ENCODE measurements at places on chromosomes 5 and 9.

GRCh38 chr9:80560976-80561375 is 989.2 kb downstream of the TLE4 start:
- no peak for DNase-seq

- no peak for DNase-seq
These were observed 581.4 kb upstream of the PTPRD start for GRCh38 chr9:11194246-11194645.

DNA sequence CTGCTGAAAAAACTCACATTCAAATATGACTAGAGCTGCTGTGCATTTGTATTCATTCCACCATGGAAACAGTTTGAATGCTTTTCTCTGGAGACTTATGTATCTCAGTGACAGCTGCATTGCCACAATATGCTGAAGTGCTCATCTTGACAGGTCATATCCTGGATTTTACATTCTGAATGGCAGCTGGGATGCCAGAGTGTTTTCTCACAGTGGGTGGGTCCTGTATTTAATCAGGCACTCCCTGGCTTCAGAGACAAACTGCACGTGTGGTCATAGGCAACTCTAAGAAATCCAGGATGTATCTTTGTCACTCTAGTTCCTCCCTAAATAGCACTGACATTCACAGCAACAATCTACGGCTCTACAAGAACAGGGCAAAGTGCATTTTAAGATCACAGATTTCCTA is 75.6 kb downstream of the ST8SIA4 start:
- DNase-seq: no peak

DNA sequence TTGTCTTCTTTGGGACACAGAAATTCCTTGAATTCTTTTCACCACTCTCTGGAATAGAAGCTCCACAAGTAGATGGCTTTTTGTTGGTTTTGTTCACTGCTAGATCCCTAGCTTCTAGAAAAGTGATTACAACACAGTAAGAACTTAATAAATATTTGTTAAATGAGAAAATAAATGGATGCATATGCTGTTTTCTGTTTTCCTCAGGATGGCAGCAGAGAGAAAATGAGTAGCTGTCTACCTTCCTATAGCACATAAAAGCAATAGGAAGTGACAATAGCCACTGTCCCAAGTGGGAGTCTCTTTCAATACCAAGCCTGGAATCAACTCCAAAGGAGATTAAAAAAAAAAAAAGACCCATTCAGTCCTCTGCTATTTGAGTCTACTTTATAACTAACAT is 100.6 kb upstream of the NREP start:
- DNase-seq: no peak

- no peak for DNase-seq
These were observed 156.4 kb upstream of the ADAMTS16 start for GRCh38 chr5:4983701-4984100.

GRCh38 chr5:131571669-131572168 is 63.3 kb downstream of the RAPGEF6 start:
- DNase-seq: no peak

- DNase-seq: no peak
These were observed 333.9 kb downstream of the NR2F1-AS1 start for GRCh38 chr5:93247105-93247504.

DNA sequence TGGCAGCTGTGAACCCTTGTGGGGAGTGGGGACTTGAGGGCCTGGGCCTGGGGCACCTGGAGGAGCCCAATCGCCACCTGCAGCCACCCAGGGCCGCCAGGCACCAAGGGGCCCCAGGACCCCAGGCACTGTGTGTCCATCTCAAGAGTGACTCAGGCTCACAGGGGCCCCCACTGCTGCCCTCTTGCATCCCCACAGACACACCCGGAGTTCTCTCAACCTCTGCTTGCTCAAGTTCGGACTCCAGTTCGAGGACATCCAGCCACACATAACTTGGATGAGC is 51.9 kb downstream of the MRPL36 start:
- no peak for DNase-seq

- no peak for DNase-seq
These were observed 23.9 kb downstream of the AMBP start for GRCh38 chr9:114054191-114054690.

GRCh38 chr5:41869151-41869723 is 988 bp downstream of the OXCT1 start:
- no peak for DNase-seq

DNA sequence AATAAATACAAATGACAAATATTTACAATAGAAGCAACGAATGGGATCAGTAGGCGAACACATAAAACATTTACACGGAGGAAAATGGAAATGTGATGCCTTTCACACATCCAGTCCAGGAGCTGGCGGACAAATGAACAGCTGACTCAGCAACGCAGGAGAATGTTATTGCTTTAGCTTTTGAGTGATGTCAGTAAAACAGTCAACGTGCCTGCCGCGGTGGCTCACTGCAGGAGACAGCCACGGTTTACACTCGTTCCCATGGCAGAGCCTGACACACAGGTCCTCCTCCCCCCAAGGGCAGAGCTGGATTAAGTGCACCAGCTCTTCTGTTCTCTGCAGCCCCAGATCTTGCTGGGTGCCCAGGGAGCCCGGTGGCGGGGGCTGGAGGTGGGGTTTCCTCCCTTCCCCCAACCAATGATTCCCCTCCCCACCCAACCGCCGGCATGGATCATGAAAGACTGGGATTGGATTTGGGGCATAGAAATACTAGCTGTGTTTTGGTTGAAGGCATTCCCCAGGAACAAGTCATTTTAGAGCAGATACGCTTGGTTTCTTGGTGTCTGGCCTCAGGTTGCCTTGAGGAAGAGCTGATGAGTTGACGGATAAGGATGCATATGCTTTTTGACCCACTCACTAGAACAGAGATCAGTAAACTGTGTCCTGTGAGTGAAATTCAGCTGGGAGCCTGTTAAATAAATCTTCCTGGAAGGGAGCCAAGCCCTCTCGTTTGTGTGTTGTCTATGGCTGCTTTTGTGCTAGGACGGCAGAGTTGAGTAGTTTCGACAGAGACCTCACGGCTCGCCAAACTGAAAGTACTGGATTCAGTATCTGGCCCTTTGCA is 12.5 kb downstream of the STC2 start:
- DNase-seq: no peak

GRCh38 chr5:163478982-163479271 is 18.5 kb downstream of the HMMR start:
- no peak for DNase-seq

DNA sequence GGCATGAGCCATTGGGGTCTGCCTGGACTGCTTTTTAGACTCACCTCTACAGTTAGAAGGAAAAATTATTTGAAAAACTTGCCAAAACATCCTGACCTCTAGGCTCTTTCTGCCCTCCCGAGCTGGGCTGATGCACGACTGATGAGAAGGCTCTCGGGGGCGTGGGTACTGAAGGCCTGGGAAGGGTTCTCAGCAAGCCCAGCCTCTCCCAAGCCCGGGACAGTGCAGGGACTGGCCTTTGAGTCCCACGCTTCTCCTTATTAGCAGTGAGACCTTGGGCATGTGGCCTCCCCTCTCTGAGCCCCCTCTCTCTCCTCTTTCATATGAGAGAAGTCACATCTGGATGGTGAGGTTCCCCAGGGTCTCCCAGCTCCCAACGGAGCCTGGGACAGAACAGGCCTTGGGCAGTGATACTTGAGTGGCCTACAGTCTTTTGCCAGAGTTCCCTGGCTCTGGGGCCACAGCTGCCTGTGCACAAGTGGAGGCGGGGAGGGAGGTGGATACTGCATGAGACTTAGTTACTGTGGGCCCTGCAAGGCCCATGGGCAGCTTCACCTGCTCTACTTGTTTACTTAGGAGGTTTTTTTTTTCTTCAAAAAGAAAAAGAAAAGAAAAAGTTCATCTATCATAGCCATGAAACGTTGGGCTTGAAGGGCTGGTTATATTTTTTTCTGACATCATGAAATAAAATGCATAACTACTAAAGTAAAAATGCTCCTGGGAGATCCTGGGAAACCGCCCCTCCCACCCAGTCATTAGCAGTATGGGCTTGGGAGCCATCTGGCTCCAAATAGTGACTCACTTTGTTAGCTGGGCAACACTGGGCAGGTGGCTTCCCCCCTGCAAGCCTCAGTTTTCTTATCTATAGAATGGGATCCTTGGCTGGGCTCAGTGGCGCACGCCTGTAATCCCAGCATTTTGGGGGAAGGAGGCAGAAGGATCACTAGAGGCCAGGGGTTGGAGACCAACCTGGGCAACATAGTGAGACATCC is 139.4 kb downstream of the GAPVD1 start:
- no peak for DNase-seq

DNA sequence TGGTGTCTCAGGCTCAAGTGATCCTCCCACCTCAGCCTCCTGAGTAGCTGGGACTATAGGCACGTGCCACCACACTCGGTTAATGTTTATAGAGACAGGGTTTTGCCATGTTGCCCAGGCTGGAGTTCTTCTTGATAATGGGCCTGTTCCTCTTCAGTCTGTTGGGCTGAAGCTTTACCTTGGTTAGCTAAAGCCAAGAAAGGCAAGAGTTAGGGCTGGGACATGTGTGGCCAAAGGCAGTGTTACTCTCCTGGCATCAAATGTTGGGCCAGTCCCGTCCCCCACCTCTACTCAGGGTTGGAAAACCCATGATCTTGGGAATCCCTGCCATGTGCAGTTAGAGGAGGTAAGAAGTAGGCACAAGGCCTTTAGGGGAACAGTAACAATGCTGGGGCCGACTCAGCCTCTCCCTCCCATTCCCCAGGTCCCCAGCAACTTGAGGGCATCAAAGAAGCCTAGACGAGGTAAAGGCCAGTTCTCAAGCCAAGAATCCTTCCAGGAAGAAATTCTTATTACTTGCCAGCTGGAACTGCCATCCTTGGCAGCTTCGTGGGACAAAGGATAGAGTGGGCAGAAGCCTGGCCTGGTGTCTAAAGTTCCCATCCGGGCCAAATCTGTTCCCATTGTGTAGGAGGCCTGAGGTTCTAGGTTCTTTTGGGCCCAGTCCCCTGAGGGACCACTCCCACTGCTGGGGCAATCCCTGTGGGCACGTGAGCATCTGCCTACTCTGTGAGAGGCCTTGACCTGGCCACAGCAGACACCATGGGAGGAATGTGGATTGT is 4.5 kb downstream of the EGR1 start:
- DNase-seq: no peak

GRCh38 chr5:77912721-77913120 is 136.6 kb upstream of the TBCA start:
- no peak for DNase-seq

DNA sequence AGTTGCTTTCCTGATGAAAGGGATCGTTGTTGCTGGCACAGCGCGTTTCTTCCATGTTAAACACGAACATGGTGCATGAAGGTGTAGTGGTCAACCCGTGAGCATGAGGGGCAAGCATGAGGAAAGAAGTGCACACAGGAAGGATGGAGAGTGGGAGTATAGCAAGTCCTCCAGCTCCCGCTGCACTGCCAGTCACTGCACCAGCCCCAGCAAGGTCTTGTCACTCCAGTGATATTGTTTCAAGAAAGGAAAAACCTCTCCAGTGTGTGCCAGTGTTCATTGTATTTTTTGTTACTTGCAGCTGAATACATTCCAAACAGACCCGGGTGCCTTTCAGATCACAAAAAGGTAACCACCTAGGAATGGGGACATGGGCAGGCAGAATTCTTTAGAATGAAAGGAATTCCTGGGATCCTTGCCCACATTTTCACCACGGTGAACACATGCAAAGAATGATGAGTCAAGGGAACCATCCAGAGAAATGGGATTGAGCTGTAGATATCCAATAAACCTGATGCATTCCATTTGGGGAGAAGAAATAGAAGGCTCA is 186.3 kb downstream of the AOPEP start:
- DNase-seq: no peak

Measured in stimulated activated CD4-positive, alpha-beta T cell treated with anti-CD3 and anti-CD28 coated beads, Interleukin-12 subunit alpha, Interleukin-12 subunit beta, amount 100 ng/mL, for 24 hours (primary cell).